Activated CD4-positive, alpha-beta T cell treated with anti-CD3 and anti-CD28 coated beads, Interleukin-2, amount 10 ng/mL, durations not matched to agents 24 days and 14 days (primary cell): ENCODE measurements at places on chromosomes 3 and 15. TPM values are rescaled to one million over a fixed set of nuclear protein-coding genes. Genes with fewer than 3 reads are reported as not detected.

WHAMM gene
- 5.1 and 6.7 TPM in 2 replicates for total RNA-seq

MOBP gene
- total RNA-seq, result not detected in 2 replicates

IGSF10 gene
- total RNA-seq, result not detected in 2 replicates

NLGN1 gene
- not detected in 2 replicates for total RNA-seq

SLC27A2 gene
- total RNA-seq, result 75.4 and 76.0 TPM in 2 replicates

TFRC gene
- total RNA-seq, result 725 and 748 TPM in 2 replicates

H1-8 gene
- total RNA-seq, result not detected in 2 replicates

ARGFX gene
- total RNA-seq, result not detected in 2 replicates

SLC15A2 gene
- 0.95 and 2.7 TPM in 2 replicates for total RNA-seq

SPINK8 gene
- total RNA-seq, result not detected in 2 replicates

SOX14 gene
- not detected in 2 replicates for total RNA-seq

LMAN1L gene
- 0.33 and 0.36 TPM in 2 replicates for total RNA-seq

ANKUB1 gene
- total RNA-seq, result not detected in 2 replicates

ZBED2 gene
- total RNA-seq, result 587 and 596 TPM in 2 replicates

NEK4 gene
- 29.4 and 30.3 TPM in 2 replicates for total RNA-seq

COL8A1 gene
- total RNA-seq, result 0.09 TPM in 1 of 2 replicates, not detected in the other

CD86 gene
- 1.4 TPM in 2 replicates for total RNA-seq

PSMD2 gene
- 280 and 283 TPM in 2 replicates for total RNA-seq

SLC30A4 gene
- 0.90 and 1.2 TPM in 2 replicates for total RNA-seq

HCLS1 gene
- total RNA-seq, result 210 and 216 TPM in 2 replicates

GALNT15 gene
- total RNA-seq, result not detected in 2 replicates

FANCD2OS gene
- total RNA-seq, result not detected in 2 replicates

GOLGA8T gene
- total RNA-seq, result not detected in 2 replicates

MIX23 gene
- 119 and 126 TPM in 2 replicates for total RNA-seq

TM4SF18 gene
- not detected in 2 replicates for total RNA-seq

CHRFAM7A gene
- total RNA-seq, result not detected in 2 replicates

FOXB1 gene
- total RNA-seq, result 0.54 and 0.68 TPM in 2 replicates

PDIA3 gene
- 313 and 336 TPM in 2 replicates for total RNA-seq

SLC25A36 gene
- total RNA-seq, result 56.3 and 58.9 TPM in 2 replicates

TEX9 gene
- total RNA-seq, result 0.35 and 1.6 TPM in 2 replicates

CCDC33 gene
- not detected in 2 replicates for total RNA-seq

GREM1 gene
- total RNA-seq, result not detected in 2 replicates

IQCH gene
- total RNA-seq, result 0.70 and 1.6 TPM in 2 replicates

PLD1 gene
- total RNA-seq, result 0.09 TPM in 1 of 2 replicates, not detected in the other

CYP1A2 gene
- total RNA-seq, result not detected in 2 replicates

NCEH1 gene
- total RNA-seq, result 4.9 and 7.7 TPM in 2 replicates

GNAT1 gene
- not detected in 2 replicates for total RNA-seq

TRPC1 gene
- 0.92 and 1.7 TPM in 2 replicates for total RNA-seq

MGLL gene
- total RNA-seq, result 2.3 and 3.6 TPM in 2 replicates

TIGIT gene
- total RNA-seq, result 2.5 and 4.7 TPM in 2 replicates

POC1A gene
- 23.2 and 24.1 TPM in 2 replicates for total RNA-seq
